T-helper 17 cell (primary cell): ENCODE measurements at places on chromosomes 3 and 15. TPM values are rescaled to one million over a fixed set of nuclear protein-coding genes. Genes with fewer than 3 reads are reported as not detected.

DNA sequence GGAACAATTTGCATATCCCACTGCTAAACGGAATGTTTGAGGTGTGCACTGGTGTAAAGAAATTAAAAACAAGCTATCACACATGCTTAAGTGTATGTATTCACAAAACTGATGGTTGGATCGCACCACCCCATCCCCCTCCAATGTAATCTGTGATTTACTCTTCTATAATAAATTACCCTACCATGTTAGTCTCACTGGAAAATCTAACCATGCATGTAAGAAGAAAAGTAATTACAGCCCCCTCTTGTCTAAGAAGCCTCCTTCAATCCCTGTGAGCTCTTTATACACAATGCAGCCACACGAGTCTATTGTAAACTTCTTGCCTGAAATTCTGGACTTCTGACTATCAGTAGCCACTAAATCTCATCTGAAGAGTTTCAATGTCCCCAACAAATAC, 173.6 kb downstream of the ZBTB20 start:
- no peak for DNase-seq

DNA sequence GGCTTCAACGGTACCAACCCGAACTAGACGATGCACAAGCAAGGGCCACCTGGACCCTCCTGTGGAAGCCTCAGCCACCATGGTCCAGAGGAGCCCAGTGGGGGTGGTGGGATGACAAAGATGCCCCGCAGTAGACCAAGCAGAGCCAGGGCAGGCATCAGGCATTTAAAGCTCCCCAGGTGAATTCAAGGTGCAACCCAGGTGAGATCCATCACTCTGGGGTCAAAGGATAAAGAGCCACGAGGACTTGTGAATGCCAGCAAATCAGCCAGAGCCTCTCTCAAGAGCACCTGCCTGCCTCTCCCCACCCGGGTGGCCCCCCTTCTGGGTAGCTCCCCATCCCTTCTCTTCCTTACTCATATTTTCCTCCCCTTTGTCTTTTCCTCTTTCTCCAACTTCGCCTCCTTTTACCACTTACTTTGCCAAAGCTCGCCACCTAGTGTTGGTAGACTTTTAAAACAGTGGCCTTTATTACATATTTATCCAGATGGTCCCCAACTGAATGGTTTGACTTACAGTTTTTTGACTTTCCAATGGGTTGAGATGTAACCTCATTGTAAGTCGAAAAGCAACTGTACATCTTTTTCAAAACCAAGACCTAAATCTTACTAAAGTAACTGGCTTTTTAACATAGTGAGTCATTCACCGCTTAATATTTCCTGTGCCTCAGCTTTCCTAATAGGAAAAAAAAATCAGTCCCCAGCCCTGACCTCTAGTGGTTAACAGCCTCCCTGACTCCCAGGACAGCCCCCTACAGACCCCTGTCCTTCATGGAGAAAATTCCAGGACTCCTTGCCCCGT, 18.8 kb downstream of the PLA2G4F start:
- DNase-seq, result no peak

DNA sequence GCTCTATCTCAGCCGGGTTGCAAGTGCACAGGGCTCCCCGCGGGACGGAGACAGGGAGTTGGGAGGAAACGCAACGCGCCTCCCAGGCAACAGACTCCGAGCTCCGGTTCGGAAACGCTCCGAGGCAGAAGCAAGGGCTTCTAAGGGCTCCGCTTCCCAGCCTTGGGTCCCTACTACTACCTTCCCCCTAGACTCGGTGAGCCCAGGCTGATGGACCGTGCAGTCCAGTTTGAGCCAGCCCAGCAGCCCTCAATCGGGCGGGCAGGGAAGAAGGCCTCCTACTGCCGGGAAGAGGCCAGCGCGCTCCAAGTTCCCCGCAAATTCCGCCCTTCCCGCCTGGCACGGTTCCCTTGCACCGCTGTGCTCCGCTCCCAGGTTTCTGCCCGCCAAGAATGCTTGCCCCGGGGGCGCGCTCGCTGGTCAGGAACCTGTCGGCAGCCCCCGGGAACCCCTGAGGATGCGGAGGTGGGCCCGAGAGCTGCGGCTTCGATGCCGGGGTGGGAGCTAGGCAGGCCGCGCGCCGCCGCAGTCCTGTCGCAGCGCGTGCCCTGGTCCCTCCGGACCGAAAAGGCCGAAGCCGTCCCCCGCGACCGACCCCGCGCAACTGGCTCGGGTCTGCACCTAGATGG, 728 bp downstream of the TRANK1 start:
- DNase-seq, result peak; percentile 12

DNA sequence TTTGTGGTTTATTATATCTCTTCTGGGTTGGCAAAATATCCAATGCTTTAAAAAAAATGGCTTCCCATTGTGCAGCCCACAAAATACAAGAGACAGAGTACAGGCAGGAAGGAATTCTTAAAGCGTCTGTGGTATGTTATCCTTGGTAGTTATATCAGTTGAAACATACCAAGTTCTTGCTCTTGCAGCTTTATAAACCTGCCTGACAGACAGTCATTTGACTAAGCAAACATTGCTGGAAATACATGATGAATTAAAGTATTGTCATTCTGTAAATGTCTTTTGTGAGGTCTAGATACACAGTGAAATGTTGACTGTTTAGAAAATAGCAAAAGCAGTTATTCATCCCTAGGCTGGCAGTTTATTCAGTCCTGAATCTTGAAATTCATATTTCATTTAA, 44.8 kb upstream of the MAP3K13 start:
- DNase-seq, result no peak

- DNase-seq, result no peak
Observed at GRCh38 chr3:41106691-41107090, 92.6 kb upstream of the CTNNB1 start.

DNA sequence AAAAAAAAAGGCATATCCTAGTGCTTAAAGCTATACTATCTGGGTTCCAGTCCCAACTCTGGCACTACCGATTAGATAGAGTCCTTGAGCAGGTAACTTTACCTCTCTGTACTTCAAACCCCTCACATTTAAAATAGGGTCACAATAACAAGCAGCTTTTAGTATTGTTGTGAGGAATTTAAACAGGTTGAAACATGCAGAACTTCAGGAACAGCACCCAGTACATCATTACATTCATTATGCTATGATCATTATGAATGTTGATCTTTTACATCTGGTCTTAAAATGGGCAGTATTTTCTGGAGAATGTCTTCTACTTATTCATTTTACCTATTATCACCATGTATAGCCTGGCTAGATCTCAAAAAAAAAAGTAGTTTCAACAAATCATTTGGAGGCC, 176.1 kb upstream of the CCDC54 start:
- DNase-seq, result no peak

- no peak for DNase-seq
Observed at GRCh38 chr3:42119561-42120355, 28.6 kb downstream of the TRAK1 start.

DNA sequence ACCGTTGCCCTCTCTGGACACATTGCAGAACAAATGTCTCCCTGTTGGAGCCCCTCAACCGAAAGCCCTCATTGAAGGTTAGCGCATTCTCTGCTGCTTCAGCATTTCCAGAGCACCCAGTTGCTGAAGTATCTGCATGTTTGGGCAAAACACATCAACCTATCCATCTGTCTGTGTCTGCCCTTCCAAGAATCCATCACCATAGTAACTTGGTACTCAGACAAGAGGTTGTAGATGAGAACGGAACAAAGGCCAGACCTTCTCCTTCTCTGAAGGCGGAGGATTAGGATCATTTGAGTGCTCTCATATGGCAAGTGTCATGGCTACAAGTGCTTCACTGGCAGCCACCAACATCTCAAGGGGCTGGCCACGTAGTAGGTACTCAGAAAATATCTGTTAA, 23.1 kb upstream of the RHO start:
- DNase-seq, result no peak

GRCh38 chr3:13515786-13516759, 32.9 kb upstream of the FBLN2 start:
- DNase-seq, result no peak

- DNase-seq, result no peak
Observed at GRCh38 chr3:164387236-164387635, 691.1 kb downstream of the SI start.

DNA sequence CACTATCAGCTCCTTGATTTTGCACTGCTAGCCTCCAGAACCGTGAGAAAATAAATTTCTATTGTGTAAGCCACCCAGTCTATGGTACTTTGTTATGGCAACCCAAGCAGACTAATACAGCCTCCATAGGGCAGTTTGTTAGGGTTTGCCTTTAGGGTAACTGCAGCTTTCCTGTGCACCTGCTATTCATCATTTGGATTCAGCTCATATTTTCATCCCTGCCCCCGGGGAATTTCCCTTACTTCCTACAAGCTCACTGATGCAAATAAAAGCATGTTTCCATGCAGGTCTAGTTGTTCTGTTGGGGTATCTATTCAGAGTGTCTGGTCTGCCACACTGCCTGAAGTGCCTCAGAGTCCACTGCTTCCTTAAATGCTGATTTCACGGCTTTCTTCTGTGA, 48.6 kb upstream of the ATOSA start:
- no peak for DNase-seq

GRCh38 chr3:187841560-187841959, 96.3 kb upstream of the BCL6 start:
- DNase-seq, result no peak

DNA sequence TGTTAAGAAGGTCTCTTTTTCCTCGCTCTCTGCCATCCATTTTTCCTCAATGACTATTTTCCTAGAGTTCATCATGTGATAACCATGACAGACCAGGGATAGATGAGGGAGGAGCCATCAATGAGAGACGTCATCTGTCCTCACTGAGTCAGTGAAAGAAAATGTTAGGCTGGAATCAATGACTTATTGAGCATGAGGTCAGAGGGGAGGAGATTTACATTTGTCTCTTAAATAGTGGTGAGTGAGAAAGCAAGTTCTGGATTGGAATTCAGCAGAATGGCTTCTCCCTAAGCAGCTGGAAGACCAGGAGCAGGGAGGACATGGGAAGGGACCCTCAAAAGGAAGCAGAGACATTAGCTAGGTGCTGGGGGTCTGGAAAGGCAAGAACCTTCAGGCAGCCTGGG, 28.2 kb upstream of the USP3 start:
- no peak for DNase-seq

- DNase-seq, result no peak
Observed at GRCh38 chr3:151091685-151092345, 6.4 kb downstream of the MED12L start.

- no peak for DNase-seq
Observed at GRCh38 chr3:55486857-55487380, at the start of gene WNT5A. WNT5A (minus strand) TSS chr3:55487306; CDS start chr3:55486985, 321 bp downstream.

- DNase-seq, result no peak
Observed at GRCh38 chr3:189714991-189715961, 84.1 kb downstream of the TP63 start.

GRCh38 chr3:60609446-60609845, 641.8 kb downstream of the FHIT start:
- DNase-seq, result no peak

Gene RPL32
- 3,315 TPM for total RNA-seq

Gene GCSAM
- 14.2 TPM for total RNA-seq

Gene C2CD4A
- total RNA-seq, result 0.65 TPM

Gene GLDN
- 0.21 TPM for total RNA-seq

Gene CSK
- total RNA-seq, result 188 TPM

Gene ALPK3
- total RNA-seq, result 0.15 TPM

Gene TSPAN3
- 10.6 TPM for total RNA-seq

Gene SLC22A13
- 0.23 TPM for total RNA-seq

Gene CCDC54
- total RNA-seq, result not detected

Gene ESYT3
- 0.40 TPM for total RNA-seq
